ENCODE measurements at places on chromosomes 5 and 9.

- no peak for DNase-seq
These were observed 137.0 kb downstream of the FER start for GRCh38 chr5:108884736-108885135.

- no peak for DNase-seq
These were observed 46.8 kb downstream of the TMEM245 start for GRCh38 chr9:109072821-109073435.

DNA sequence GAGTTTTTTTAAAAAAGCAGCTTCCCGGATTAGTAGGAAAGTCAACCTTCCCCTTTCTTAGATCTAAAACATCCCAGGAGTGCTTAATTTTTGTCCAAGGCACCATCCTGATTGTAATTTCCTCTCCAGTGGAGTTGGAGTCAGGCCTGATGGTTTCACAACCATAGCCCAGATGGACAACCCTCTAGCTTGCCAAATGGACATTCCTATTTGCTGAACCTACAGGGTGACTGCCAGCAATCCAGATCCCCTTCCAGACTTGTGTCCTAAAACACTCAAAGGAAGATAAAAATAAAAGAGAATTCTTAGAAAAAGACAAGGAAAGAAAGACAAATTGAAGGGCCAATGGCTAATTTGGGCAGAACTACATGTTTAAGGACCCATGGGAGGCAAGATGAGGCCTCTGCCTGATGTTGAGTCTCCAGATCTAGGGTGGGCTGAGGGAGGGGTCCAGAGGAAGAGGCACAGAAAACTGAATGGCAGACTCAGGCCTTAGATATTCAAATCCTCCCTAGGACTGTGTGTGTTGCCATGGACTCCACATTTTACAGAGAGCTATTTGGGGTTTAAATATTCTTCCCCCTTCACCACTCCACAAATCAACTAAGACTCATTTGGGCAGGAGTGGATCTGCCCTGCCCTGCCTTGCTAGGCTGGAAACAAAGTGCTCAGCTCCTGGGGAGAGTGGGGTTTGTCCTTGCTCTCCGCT is 38.5 kb upstream of the SLC44A1 start:
- no peak for DNase-seq

DNA sequence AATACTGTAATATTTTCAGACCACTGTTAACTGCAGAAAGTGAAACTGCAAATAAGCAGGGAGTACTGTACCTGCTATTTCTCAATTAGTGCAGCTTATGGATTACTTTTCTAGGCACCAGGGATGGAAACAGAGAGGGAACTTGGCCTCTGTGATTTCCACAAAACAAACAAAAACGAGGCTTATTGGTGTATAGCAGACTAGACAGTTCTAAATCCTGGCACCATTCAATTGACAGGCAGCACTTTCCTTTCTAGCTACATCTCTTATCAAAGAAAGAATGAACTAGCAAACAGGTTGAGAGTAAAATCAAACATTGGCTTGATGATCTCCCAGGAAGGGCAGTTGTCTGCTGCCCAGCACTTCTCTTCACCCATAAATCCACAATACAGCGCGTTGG is 16.0 kb upstream of the IL33 start:
- DNase-seq = no peak

DNA sequence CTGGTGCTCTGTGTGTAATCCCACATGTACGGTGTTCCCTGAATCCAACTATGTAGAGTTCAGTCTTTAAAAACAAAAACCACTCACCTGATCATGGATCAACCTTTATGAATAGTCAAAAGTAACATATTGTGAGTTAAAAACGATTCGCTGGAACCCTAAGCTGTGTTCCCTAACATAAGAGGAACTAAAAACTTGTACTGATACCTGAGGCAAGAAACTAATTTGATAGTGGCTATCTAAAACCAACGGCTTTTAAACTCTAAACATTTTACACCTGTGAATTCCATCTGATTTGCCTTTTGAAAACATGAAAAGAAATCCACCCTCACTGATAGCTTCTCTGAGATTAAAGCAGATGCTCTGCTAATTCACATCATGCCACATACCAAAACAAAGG is 101.5 kb downstream of the DEPDC1B start:
- DNase-seq = no peak

DNA sequence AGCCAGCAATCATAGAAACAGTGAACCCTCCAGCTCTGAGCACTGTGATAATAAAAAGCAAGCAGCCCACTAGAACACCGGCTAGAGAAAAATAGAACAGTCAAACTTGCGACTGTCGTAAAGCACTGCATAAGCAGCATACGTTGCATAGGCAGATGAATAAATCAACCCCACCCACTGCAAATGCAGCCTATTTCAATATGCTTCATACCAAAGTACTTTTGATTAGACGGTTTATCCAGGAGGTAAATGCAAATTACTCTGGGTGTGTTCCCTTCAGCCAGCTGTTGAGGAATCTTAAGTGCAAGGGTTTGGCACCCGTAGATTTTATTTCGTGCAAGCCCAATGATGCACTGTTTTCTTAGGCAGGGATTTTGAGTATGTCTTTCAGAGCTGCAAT is 32.1 kb upstream of the ANKRD18A start:
- no peak for DNase-seq

DNA sequence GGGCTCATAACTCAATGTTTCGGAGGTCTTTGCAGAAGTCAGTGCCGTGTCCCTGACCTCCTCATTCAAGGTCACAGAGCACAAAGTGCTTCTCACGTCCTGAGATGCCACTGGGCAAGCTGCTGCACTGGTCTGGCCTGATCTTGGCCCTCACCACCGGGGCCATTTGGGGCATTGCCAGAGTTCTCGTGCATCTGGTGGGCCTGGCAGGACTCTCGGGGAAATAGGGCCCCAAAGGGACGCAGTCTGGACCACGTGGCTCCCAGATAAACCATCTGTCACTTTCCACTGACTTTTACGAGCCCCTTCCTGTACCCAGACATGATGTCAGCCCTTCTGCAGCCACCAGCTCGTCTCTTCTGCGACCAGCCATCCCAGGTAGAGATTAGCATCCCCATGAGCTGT is 54.8 kb downstream of the HRH2 start:
- DNase-seq = no peak

- no peak for DNase-seq
These were observed 47.0 kb upstream of the F2RL1 start for GRCh38 chr5:76771705-76772405.

GRCh38 chr5:93273176-93273575 is 307.8 kb downstream of the NR2F1-AS1 start:
- peak; percentile 3 for DNase-seq

- DNase-seq = peak; percentile 88
These were observed at the start of gene RUSC2 for GRCh38 chr9:35489313-35490154. Gene RUSC2, plus strand, starts transcription at chr9:35490111. Its CDS starts 56,411 bp downstream, at chr9:35546522.

GRCh38 chr5:151495320-151495719 is 47.9 kb downstream of the SLC36A1 start:
- DNase-seq = no peak

GRCh38 chr5:123753937-123754891 is 242.2 kb downstream of the CSNK1G3 start:
- DNase-seq = no peak

DNA sequence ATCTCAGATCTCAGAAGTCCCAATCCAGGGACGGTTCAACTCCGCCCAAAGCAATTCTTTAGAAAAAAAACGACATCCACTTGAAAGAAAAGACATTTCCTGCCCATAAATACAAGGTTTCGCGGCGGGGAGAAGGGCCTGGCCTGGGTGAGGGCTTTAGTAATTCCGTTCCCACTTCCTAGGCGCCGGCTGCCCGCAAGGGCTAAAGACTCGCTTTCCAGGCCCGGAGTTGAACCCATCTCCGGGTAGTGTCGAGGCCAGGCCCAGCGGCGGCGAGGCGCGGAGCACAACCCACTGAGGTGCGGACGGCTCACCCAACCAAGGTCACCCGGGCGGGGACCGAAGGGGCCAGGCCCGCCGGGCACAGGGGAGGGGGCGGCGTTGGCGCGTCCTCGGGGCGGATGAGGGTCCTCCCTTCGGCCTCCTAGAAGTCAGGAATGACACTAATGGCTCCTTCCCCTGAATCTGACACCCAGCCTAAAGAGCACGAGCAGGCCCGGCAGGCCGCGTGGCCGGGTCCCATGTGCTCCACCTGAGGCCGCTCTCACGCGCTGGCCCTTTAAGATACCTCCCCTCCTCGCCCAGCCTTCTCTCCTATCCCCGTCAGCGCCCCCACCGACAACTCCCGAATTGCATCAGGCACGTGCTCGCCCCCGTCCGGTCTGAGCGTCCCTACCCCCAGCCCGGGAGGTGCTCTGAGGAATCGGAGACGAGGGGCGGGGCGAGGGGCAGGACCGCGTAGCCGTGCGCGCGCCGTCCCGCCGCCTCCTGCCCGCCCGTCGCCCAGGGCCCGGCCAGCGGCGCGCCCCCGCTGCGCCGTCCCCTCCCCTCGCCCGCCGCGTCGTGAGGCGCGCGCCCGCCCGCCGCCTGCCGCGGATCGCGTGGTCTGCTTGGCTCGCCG is 467 bp upstream of the LARP1 start:
- peak; percentile 98 for DNase-seq

GRCh38 chr5:161851691-161852299 is 3.9 kb downstream of the GABRA1 start:
- peak; percentile 2 for DNase-seq

DNA sequence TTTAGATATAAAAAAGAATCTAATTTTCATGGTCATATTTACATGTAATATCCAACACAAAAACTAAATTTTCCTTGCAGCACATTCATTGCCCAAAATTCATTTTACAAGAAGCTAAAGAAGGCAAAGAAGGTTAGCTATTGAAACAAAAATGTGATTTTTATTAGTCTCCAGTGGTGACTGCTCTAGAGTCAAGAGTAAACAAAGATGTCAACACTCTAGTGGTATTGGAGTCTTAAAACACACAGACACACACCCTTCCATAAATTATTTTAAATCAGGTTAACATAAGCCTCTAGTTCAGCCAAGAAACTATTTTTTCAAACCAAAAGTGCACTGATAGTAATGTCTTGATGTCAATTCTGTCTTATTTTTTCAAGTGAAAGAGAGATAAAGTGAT is 329.2 kb downstream of the ZNF608 start:
- DNase-seq = no peak

GRCh38 chr5:133245191-133246052 is 193.6 kb downstream of the HSPA4 start:
- peak; percentile 94 for DNase-seq

DNA sequence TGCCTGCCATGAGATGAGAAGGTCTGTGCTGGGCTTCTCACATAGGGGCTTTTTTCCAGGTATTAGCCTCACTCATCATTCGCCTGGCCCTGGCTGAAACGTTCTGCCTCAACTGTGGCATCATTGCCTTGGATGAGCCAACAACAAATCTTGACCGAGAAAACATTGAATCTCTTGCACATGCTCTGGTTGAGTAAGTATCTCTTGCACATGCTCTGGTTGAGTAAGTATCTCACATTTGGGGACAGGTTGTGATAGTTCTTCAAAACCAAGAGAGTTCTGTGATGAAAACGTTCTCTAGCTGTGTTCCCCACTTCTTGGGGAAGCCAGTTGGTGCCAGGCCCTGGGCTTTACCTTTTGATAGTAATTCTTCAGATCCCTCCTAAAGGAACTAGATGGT is 17.4 kb upstream of the IL13 start:
- DNase-seq = no peak

GRCh38 chr9:129550199-129550839 is 70.6 kb downstream of the C9orf50 start:
- DNase-seq = peak; percentile 17

DNA sequence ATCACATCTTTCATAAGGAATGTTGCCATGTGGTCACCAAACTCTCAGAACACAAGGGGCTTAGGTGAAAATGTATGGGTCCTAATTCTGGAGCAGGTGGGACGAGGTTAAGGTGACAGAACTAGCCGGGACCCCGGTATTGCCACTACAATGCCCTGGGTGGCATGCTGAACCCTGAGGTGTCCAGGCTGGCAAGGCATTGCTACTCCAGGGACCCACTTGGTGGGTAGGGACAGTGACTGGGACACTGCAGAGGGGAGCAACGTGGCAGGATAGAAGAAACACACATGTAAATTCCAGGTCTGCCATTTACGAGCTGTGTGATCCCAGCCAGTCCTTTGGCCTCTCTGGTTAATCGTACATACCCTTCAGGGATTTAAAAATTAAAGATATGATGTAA is 206.9 kb upstream of the MVB12B start:
- DNase-seq = no peak

- DNase-seq = no peak
These were observed 9.7 kb downstream of the NFIB start for GRCh38 chr9:14304259-14304658.

- DNase-seq = no peak
These were observed 3.4 kb downstream of the FAM13B start for GRCh38 chr5:138029501-138029900.

GRCh38 chr5:20145240-20145639 is 157.2 kb upstream of the CDH18 start:
- DNase-seq = no peak

DNA sequence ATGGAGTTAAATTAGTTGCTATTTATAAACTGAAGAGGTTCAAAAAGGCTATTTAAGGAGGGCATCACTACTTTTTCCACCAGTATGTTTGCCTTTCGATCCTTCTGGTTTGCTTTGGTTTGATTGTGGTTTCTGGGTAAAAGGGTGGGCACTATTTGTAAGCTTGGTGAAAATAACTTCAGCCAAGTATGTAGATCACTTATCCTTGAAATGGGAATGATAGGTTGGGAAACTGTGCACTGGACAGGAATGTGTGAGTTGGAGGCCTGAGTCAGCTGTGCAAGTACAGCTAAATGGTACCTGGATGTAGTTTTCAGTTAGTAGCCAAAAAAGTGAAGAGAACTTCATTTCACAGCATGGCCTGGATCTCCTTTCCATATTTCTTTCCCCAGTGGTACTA is 466.2 kb downstream of the ENC1 start:
- no peak for DNase-seq

DNA sequence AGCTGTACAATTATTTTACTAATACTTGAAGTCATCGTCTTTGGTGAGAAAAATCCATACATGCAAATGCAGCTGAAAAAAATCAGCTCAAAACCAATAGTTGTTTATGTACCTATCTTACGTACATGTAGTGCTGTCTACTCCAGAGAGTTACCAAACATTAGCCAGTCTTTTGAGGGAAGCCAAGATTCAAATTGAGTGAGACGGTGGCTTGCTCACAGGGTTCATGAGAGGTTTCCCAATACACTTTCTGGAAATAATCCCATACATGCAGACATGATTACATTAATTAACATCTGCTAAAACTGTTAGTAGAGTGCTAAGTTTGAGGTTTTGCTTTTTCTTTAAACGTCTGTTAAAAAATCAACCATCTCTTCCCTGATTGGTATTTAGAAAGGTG is 2.3 kb downstream of the C9orf72 start:
- no peak for DNase-seq

DNA sequence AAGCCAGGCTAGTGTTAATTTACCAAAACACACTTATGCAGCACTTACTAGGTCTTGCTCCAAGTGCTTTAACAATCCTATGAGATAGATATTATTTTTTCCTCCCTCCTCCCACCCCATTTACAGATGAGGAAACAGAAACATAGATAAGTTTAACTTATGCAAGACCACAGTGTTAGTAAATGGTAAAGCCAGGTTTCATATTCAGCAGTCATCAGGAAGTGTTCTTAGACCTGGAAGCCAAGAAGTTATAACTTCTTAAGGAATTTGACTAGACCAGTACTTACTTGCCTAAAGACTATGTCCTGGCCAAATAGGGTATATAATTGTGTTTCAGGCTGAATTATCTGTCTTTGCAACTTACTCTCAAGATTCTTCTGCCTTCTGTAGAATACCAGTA is 15.9 kb downstream of the ABHD17B start:
- DNase-seq = no peak

- DNase-seq = peak; percentile 69
These were observed 145.3 kb upstream of the ZNF462 start for GRCh38 chr9:106717686-106718085.
